ENCODE measurements at places on chromosomes 1 and 21.

GRCh38 chr1:12206792-12207424 is 22.9 kb upstream of the VPS13D start:
- DNase-seq: no peak

- DNase-seq: no peak
Observed at GRCh38 chr1:40985161-40985560, 5.7 kb downstream of the CTPS1 start.

GRCh38 chr1:95941121-95941798 is 707.2 kb downstream of the RWDD3 start:
- no peak for DNase-seq

- no peak for DNase-seq
Observed at GRCh38 chr1:23023174-23023845, 4.0 kb downstream of the KDM1A start.

DNA sequence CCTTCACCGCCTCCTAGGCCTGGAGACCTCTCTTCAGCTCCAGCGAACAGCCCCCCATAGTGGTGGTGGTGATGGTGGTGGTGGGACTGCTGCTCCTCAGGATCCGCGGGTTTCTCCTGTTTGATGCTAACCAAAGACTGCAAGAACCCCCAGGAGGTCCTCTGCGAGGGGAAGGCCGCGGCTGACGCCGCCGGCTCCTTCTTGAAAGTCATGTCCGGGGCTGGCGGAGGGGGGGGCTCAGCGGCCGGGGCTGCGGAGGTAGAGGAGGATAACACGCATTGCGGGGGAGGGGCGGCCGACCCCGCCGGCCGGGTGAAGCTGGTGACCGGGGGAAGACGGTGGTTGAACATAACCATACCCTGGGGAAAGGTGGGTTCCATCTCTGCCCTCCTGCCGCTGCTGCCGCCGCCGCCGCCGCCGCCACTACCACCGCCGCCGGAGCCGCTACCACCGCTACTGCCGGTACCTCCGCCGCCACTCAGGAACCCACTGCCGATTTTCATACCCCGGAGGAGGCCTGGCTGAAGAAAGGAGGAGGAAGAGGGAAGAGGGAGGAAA is 554 bp downstream of the ZNF281 start:
- no peak for DNase-seq

DNA sequence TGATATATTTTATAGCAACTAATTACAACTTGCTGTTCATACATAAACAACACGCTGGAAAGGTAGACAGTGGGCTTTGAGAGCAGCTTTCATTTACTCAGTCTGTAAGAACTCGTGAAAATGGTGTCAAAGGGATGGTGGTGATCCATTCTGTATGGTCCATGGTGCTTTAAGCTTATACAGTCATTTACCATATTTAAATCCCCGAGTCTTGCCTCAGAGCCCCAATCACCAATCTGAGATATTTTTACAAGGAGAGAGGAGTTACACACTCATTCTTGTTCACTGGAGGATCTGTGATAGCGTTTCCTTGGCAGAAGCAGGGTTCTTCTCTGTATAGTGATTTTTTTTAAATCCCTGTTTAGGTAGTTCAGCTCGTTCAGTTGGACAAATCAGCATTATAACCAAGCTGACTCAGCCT is 694.6 kb downstream of the USP25 start:
- no peak for DNase-seq

GRCh38 chr1:191350938-191351337 is 807.3 kb upstream of the RGS18 start:
- DNase-seq: no peak

DNA sequence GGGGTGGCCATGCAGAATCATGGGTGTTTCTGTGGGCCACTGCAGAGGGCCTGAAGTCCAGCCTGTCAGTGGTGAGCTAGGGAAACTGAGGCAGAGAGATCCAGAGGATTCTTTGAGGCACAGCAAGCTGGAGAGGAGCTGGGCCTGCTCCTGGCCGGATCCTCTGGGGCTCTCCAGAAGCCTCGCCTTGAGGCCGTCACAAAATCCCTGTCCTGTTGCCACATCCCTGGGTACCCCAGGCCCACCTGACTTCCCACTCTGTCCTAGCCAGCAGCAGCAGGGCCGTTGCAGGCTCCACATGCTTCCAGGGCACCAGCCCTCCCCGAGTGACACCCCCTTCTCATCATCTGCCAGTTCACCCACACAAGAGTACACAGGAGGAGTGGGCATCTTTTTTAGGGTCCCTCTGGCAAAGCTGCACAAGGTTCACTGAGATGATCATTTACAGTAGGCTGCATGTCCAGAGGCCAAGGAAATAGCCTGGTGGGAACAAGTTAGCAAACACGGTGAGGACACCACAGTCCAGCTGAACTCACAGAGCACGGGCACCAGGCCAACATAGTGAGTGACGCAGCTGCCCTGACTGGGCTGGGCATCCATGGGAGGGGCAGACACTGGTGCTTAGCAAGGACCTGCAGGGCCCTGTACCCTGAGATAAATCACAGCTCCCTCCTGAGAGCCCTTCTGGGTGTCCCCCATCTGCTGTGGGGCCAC is 25.1 kb upstream of the TSPEAR start:
- DNase-seq: no peak

DNA sequence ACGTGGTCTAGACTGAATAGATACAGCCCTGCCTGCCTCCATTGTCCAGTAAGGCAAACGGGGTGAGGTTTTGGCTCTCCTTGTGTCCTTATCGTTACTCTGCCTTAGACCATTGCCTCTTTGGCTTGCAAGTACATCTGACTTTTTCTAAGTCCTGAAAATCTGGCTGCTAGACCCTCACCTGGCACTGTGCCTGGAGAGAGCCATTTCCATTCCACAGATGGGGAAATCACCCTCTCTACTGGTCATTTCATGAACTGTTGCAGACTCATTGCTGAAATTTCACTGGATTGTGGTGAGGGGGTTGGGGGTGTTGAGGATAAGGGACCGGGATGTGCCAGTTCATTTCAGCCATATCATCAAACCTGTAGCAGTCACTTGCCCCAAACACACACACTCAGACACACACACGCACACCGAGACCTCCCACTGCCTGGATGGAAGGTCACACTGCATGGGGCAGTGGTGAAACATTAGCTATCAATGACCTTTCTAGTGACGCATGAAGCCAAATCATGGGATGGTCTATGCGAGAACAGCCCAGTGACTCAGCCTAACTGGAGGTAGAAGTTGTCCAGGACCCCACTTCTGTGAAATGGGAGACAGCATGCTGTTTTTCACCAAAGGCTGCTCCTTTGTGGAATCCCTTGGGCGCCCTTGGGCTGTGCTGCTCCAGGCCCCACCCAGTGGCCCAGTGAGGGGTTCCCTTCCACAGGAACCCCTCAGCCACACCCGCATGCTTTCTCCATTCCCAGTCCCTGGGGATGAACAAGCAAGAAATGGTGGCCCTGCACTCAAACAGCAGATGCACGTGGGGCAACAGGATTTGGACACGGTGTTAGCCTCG is 34.9 kb upstream of the VASH2 start:
- peak; percentile 6 for DNase-seq

DNA sequence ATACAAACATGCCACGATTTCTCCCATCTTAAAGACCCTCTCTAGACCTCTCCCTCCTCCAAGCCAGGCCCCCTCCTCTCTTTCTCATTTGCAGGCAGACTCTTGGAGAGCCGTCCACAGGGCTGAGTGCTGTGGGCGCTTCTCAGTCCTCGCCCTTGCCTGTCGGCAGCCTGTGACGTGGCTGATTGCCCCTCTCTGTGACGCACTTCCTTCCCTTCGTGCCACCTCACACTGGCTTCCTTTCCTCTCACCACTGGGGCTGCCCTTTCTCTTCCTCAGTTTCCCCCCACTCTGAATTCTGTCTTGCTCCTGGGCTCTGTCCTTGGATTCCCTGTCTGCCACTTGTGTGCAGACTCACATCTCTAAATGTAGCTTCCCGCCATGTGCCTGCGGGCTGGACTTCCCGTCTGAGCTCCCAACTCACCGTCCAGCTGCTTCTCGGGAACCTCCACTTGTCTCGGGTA is 227.2 kb downstream of the CAMTA1 start:
- DNase-seq: no peak

DNA sequence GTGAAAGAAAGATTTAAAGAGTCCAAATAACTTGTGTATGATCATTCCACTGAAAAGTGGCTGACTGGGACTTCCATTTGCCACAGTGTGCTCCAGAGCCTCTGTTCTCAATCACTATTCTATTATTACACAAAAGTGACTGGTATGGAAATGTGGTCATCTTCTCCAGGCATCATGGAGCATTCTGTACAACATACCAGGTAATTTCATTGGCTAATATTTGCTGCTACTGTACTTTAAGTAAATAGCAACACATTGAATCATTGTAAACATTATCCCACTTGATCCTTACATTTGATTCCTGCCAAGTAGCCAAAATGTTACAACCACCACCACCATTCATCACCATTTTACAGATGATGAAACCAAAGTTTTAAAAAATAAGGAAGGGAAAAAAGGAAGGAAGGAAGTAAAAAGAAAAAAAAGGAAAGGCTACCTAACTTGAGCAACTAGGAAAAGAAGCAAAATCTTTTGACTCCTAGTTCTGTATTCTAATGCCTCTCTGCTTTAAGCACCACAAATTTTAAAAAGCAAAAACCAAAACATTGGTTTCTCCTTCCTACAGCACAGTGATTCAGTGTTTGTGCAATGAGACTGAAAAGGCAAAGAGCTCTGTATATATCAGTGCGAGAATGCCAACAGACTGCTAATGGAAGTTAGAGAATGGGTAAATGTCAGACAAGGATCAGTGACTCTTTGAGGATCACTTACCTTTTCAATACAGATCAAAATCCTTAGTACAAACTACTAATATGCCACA is 361.4 kb upstream of the PTBP2 start:
- DNase-seq: no peak

GRCh38 chr1:219945795-219946194 is 17.4 kb upstream of the SLC30A10 start:
- no peak for DNase-seq

DNA sequence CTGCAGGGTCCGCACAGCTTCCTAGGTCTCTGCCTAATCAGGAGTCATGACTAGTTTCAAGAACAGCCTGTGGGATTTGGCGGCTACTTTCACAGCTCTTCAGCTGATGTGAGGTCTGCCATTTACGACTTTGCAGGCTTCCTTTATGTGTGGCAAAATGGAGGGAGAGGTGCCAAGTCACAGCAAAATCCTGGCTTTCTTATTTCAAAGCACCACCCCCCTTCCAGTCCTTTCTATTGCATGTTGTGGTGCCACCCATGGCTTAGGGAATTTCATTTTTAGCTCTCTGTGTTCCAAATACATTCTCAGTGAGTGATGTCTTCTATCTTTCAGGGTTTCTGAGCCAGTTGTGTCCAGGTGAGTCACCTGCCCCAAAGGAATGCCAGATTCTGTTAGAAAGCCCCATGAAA is 75.1 kb upstream of the WLS start:
- no peak for DNase-seq

- DNase-seq: no peak
Observed at GRCh38 chr1:240831922-240832321, 220.0 kb upstream of the GREM2 start.

DNA sequence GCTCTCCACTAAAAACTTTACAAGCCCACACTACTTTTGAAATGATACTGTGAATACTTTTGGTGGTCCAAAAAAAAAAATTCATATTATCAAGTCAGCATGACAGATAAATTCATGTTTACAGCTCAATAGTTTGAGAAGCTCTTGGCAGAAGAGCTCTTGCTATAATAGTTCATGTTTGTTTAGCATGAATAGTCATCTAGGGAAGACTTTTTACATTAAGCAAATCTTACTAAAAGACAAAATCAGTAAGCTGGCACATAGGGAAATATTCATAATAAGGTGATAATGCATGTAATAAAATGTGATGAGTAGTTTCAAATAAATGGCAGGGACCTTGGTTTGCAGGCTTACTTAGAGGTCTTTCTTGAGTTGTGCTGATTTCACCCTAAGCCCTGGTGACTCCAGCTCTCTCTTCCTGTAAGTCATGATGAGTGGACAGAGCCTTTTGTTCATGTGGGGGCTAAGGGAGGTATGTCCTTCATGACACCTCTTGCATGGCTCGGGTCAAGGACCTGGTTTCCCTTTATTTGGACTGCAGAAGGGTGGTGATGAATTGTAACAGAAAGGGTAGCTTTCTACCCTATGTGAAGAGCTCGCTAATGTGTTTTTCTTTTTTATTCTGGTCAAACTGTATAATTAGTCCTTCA is 166.7 kb downstream of the GABPA start:
- no peak for DNase-seq

DNA sequence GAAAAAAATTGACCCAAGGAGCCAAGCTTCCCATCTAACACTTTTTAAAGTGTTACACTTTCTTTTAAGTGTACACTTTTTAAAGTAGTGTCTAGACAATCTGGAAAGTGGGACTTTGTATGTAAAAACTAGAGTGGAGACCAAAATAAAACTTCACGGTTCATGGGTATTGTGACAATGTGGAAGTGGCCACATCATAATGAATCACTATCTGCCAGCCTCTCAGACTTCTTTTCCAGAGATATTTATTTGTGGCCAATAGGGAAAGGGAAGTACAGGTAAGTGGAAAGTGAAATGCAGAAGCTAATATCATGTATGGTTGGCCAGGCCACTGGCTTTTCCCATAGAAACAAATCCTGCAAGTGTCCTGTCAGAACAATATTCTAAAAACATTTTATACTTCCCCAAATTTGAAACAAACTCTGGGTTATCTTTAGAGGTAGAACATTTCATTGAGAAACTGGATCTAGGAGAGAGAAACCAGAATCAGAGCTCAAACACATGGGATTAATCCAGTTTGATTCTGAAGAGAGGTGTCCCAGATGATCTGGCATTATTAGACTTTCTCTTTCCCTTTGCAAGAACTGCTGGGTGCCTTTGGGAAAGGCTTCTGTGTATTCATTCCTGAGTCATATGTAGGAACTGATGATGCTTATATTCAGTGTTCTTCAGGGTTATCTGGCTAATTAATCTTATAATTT is 2.0 kb downstream of the TNFSF18 start:
- DNase-seq: no peak

- peak; percentile 8 for DNase-seq
Observed at GRCh38 chr1:7680207-7680954, 90.7 kb upstream of the VAMP3 start.

DNA sequence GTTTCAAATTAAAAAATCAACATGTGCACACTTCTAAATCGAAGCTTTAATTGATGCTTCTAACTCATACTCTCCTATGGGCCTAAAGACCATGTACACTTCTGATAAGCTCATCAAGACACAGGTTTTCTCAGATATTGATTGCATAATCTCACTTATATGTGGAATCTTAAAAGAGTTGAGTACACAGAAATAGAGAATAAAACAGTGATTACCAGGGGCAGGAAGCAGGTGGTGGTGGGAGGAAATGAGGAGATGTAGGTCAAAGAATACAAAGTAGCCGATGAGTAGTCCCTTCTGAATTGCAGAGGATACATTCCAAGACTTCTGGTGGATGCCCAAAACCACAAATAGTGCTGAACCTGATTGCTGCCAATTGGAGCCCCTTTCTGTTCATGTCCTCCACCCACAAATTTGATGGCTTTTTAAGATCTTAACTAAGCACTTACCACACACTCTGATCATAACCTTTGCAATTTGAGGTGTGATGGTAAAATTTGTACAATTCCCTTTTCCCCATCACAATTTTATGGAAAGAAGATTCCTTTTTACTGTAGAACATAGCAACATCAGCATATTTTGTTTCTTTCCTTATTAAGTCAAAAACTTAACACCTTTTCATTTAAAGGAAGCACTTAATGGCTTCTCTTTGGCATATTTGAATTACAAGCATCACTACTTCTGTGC is 3.3 kb upstream of the CD1B start:
- no peak for DNase-seq
